ENCODE measurements at places on chromosomes 5 and 9.

GRCh38 chr5:73640861-73641320 is 14.9 kb downstream of the ARHGEF28 start:
- DNase-seq = no peak

DNA sequence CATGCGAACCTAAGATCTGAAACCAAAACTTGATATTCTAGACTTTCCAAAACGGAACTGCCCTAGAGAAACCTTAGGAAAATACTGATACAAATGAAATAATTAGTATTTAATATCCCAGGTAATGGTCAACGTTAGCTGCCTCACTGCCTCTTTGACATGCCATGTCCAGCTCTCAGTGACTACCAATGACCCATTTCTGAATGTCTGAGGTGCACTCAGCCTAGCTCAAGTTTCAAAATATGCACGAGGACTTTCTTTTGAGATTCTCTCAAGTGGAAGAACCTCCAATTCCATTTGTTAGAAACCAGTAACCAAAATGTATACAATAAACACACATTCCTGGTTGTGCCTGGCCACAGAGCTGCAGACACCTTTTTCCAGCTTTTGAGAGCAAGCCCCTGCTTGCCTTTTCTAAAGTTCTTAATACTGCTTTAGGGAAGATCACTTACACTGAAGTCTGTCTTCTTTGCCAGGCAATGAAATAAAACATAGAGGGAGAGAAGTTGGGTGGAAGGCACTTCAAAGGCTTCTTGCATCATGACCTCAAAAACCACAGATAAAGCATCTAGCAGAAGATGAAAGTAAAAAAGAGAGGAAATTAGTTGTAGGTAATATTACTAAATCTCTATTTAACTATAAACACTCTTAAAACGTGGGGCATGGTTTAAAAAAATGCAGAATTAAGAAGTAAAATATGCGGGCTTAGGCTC is 87.9 kb downstream of the MRPS27 start:
- DNase-seq = peak; percentile 51

DNA sequence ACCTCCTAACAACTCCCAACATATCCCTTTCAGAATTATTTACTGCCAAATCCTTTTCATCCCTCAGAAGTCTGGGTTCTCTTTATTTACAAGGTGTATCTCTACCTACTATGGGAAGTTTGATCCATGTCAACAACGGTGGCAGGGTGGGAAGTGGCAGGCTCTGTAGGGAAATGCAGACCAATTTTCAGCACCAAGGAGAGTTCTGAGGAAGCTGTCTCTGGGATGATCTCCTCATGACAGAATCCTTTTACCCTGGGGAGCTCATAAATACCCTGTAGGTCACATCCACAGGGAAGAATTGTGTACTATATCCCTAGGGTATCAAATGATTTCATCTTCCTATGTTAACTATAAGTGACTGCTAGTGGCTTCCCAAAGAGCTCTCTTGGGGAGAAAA is 107.8 kb upstream of the NEK6 start:
- DNase-seq = no peak

DNA sequence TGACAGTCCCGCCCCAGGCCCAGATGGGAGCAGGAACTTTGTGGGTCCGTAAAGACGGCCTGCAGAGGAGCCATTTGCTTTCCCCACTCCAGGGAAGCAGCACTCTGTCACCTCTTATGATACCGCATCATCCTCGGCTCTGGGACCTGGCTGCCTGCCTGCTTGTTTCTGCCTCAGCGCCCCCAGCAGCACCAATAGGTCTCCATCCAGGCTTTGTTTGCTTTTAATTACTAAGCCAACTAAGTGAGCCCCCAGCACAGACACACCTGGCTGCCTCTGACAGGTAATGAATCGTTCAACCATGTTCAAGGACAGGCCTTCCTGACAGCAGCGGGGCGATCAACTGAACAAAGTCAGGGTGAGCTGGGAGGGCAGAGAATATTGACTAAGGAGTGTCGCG is 141.4 kb downstream of the C5orf15 start:
- DNase-seq = no peak

- DNase-seq = no peak
Observed at GRCh38 chr5:55902696-55903095, 51.5 kb downstream of the IL31RA start.

- no peak for DNase-seq
Observed at GRCh38 chr5:135880278-135880677, 15.4 kb downstream of the IL9 start.

- no peak for DNase-seq
Observed at GRCh38 chr9:8062459-8062858, 262.9 kb upstream of the DMAC1 start.

DNA sequence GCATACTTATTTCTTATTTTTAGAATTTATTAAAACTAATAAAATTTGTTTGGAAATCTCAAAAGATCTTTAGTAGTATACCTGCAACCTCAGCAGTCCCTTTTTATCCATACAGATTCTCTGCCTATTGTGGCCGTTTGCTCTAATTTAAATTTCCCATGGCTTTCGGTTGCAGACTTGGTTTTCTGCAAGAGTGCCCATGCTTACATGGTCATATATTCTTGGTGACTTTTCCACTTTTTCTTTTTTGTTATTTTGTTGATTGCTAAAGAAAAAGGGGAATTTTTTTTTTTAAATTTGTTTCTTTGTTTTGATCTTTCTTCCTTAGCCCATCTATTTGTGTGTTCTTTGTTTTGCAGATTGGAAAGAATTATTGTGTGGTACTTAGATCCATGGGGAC is 20.6 kb downstream of the ZCCHC7 start:
- no peak for DNase-seq

- DNase-seq = peak; percentile 72
Observed at GRCh38 chr9:131762356-131762932, 22.6 kb upstream of the RAPGEF1 start.

DNA sequence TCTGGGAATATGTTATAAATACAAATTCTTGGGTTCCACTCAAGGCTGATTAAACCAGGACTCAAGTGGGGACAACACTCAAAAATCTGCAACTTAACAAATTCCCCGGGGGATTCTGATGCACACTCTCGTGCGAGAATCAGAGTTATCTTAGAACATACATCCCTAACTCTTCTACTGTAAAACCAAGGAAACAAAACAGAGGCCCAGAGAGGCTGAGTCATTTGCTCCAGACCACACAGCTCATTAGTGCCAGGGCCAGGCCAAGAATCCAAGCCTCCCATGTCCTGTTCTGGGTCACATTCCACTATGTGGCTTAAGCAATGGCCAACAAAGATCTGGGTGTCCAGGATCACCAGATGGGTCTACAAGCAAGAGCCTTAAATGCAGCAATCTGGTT is 166.0 kb downstream of the ADAMTS12 start:
- DNase-seq = no peak

GRCh38 chr9:17594961-17595360 is 16.1 kb downstream of the SH3GL2 start:
- no peak for DNase-seq

GRCh38 chr5:92017776-92018175 is 634.7 kb upstream of the ARRDC3 start:
- DNase-seq = no peak

DNA sequence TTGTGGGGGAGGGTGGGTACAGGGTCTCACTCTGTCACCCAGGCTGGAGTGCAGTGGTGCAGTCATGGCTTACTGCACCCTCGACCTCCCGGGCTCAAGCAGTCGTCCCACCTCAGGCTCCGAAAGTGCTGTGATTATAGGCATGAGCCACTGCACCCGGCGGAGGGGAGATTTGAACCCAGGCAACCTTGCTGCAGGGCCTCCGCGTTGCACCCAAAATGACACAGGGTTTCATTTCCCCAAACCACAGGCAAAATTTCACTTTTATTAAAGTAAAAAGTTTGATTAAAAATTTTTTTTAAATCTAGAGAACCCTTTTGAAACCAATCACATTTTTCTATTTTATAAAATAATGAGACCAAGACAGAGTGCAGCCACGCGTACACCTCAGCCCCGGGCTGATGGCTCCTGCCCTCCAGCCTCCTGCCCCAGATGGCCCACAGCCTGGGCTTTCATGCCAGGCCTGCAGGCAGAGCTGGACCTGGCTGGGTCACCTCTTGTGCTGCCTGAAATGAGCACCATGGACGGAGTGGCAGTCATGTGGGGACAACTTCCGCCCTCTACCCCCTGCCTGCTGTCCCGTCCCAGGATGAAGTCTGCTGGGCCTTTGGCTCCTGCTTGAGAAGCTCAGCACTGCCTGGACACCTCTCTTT is 30.5 kb downstream of the USP20 start:
- no peak for DNase-seq

- DNase-seq = no peak
Observed at GRCh38 chr5:10488144-10488543, 46.5 kb downstream of the ROPN1L start.

DNA sequence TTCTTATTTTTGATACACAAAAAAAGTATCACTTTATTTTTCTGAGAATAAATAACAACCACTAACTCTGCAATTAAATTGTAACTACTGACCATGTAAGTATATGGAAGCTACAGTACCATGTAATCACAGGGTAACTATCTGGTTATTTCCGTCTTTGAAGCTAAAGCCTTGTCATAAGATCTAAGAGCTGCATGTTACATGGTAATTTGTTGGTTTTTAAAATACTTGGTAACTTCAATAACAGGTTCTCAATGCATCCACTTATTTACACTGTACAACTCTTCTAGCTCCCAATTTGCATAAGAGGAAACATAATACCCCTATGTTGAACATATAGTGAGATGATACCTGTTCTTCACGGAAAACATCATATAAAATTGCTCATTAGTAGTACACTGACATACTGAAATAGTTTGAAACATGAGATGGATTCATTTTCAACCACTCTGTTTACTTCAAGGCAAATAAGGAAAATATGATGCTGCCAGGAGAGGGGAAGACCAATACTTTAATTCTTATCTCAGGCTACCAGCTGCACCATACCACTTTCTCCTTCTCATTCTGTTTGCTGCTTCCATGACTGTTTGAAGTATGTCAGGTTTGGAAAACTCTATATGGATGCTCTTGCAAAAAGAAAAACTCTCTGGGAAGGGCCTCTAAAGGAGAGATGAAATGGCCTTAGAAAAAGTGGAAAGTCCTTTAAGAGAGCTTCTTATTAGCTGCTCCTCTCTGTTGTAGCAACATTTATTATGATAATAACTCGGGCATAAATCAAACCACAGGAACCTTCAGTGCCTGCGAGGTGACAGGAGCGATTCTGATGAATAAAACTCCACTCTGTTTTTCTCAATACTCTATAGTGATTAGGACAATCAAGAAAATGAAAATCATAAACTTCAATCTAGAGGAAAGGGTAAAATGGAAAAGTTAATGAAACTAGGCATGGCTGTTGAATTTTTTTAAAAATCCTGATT is 150.2 kb downstream of the KIAA0825 start:
- no peak for DNase-seq

DNA sequence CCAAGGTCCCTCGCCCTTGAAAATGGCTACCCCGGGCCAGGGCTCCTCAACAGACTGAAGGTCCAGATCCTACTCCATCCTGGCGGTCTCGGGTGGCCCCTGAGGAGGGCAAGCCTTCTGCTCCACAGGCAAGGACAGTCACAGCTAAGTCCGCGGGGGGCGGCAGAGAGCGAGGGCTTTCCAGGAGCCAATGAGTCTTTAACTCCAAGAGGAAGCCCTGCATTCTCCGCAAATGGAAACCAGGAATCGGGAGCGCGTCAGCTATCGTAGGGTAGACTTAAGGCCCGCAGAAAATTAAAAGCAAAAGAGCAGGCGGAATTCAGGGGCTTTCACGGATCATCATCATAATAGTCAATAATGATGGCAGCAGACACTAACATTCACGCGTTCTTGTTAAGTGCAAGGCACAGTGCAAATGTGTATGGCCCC is 87.8 kb upstream of the TNFAIP8 start:
- peak; percentile 85 for DNase-seq

GRCh38 chr5:170439223-170439943 is 50.2 kb upstream of the KCNMB1 start:
- DNase-seq = no peak

- DNase-seq = no peak
Observed at GRCh38 chr5:167664222-167664804, 627.1 kb upstream of the WWC1 start.

DNA sequence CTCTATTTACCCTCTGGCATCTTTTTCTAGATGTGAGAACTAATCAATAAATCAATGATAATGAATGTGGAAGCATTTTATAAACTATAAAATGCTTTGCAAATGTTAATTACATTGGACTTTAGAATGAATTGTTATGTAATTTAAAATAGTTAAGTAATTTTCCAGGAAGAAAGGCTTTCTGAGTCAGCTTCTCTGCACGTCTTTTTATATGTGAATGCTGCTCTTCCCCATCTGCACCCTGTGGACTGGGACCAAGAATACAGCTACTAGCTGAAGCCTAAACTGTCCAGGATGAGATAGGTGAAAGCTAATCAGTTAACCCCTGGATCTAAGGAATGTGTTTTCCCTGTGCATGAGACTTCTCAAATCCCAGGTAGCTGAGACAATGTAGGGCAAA is 292.9 kb downstream of the NR3C1 start:
- DNase-seq = no peak

GRCh38 chr9:31210978-31211570 is 1173.4 kb upstream of the ACO1 start:
- DNase-seq = no peak

DNA sequence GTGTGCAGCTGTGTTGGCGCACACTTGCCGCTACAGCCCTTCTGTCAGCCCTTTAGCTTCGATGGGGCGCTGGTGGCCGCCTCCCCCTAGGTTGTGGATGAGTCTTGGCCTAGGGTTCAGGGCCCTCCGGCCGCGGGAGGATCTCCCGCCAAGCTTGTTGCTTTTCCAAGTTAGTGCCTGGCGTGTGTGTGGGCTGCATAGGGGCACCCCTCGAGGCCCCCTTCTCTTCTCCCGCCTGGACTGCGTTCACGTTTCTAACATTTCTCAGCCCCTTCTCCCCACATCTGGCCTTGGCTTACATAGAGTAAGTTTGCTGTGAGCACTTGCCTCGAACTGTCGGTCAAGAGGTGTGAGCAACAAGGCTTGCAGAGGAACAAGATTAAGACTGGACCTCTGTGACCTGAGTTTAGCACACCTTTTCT is 413 bp upstream of the OXCT1 start:
- no peak for DNase-seq

DNA sequence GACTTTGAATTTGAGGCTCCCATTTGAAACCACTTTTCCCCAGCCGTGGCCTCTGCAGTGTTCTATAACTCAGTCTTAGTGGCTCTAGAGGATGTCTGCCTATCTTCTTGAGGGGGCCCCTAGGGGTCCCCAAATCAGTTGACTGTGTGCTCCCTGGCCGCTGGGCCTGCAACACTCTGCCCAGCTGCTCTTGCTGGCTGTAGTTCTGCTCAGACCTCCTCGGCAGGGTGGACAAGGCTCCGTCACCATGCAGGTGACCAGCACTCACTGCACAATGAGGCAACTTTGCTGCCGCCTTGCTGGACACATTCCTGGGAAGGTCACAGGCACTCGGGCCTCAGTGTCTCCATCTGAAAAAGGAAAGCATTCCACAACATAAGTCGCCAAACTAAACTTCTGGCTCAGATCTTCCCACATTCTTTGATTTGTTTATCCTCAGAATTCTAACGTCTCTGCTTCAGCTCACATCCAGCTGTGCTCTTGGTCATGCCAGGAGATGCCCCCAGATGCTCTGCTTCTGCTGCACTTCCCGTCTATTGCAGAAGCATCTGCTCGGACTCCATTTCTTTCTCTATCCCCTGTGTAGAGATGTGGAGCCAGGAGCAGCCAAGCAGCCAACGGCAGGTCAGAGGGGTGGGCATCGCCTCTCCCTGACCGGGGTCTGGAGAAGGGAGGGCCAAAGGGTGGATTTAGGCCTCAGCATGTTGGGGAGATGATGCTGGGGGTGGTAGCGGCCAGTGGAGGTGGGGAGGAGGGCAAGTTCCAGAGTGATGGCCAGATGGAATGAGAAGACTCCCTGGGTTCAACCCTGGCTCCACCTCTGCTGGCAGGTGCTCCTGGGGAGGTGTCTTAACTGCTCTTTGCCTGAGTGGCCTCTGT is 133.6 kb downstream of the MVB12B start:
- no peak for DNase-seq
